NCI-H1105 treated with DMSO at 0.1 percent for 48 hours (cell line): ENCODE measurements at places on chromosomes 7 and 10.

- no peak for DNase-seq
Observed at GRCh38 chr7:54811041-54811845, 52.2 kb upstream of the SEC61G start.

DNA sequence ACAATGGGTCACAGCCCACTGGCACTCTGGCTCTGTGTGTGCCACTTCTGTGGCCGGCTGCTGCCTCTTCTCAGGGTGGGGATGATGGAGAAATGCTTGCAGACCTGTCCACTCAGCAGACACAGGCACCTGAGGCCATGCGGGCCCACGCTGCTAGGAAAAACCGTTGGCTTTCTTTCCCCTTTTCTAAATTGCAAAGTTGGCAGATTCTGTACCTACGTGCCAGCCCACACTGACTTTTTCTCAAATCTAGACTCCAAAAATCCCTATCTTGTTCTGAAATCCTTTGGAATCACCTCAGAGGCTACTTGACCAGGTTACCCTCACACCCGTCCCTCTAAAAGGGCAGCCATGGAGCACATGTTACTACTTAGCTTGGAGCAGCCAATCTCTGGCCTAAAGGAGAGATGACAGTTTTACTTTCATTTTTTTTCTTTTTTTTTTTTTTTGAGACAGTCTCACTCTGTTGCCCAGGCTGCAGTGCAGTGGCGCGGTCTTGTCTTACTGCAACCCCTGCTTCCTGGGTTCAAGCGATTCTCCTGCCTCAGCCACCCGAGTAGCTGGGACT, 99.4 kb downstream of the RNF216 start:
- DNase-seq: no peak

GRCh38 chr10:75165684-75166622, 44.6 kb upstream of the VDAC2 start:
- no peak for DNase-seq

DNA sequence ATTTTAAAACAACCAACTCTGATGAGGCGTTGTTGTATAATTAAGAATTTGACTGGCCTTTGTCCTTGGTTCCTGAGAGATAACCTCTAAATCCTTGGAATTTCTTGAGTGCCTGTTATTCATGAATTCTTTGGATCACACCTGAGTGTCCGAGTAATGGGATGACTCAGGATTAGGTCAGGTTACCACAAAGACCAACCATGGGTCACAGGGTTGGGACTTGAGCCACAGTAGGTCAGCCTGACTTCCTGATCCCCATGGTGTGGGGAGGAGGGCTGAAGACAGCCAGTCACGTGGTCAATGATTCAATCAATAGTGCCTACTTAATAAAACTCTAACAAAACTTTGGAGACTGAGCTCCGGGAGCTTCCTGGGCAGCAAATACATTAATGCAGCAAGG, 192.5 kb downstream of the GFRA1 start:
- DNase-seq: no peak

- DNase-seq: peak; percentile 41
Observed at GRCh38 chr7:137342828-137343261, 688 bp downstream of the PTN start.

GRCh38 chr7:71354716-71355115, 222.8 kb downstream of the GALNT17 start:
- DNase-seq: no peak

GRCh38 chr10:85858776-85859515, 507.6 kb downstream of the GRID1 start:
- no peak for DNase-seq
